ENCODE measurements at places on chromosomes 11 and 22.

DNA sequence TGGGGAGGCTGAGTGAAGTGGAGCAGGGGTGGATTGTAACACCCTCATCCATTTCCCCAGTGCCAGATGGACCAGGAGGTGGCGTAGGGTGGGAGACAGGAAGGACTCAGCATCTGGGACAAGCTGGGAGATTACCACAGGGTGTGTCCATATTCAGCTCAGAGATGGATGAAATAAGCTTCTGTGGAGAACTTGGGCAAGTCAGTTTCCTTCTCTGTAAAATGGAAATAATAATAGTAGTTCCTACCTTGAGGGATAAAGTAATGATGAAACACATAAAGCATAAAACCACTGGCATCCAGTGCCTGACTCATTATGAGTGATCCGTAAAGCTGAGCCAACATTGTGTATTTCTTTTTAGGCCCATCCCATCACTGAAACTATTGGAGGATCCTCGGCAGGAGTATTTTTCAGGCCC, 607 bp upstream of the ROBO4 start:
- no peak for DNase-seq

DNA sequence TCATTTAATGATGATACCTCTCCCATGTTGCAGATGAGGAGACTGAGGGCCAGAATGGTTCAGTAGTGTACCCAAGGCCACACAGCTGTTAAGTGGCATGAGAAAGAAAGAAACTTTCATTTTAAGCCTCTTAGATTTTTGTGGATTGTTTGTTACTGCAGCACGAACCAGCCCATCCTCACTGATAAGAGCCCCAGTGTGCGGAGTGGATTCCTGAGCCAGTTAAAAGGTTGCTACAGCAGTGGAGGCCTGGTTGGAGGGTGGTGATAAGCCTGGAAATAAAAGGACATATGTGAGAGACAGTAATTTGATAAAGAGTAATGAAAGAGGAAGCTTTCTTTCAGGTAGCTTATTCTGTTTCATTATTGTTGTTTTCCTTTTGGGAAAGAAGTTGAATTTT, 89.0 kb downstream of the ATXN10 start:
- no peak for DNase-seq

GRCh38 chr11:2194877-2195755, 23.5 kb upstream of the TH start:
- DNase-seq, result no peak

GRCh38 chr11:13449522-13449921, 13.5 kb downstream of the BTBD10 start:
- no peak for DNase-seq

DNA sequence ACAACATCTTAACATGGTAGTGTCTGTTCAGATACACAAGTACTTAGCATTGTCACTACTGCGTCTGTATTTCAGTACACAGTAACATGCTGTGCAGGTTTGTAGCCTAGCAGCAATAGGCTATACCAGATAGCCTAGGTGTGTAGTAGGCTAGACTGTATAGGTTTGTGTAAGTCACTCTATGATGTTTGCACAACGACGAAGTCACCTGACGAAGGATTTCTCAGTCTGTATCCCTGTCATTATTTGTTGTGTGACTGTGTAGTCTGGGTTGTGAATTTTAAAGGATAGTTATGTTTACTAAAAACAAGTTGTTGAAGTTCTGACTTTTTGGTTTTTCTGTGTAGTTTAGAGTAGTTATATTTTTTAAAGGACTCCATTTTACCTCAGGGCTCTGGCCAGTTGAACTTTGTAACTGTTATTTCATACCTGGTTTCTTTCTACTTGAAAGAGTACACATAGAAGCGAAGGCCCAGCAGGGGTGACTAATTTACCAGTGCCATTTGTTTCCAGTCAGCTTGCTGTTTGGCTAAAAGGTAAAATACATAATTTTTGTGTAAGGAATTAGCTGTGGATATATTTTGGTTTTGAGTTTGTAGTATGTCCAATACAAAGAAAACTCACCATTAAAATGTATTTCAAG, 72.3 kb downstream of the PPP6R3 start:
- no peak for DNase-seq

DNA sequence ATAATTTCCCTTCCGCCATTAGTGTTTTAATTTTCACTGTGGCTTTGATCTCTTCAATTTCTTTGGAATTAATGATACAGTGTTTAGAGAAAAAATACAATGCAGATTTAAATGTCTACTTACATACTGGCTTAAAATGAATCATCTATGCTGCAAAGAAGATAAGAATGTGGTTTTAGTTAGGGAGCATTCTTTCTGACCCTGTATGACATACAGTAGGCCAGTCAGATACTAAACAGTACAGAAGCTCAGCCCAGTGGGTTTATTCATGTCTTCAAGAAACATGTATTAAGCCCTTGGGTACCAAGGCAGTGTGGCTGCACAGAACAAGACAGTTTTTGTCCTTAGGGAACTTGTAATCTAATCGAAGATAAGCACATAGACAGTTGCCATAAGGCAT, 268.8 kb downstream of the DDX10 start:
- no peak for DNase-seq

DNA sequence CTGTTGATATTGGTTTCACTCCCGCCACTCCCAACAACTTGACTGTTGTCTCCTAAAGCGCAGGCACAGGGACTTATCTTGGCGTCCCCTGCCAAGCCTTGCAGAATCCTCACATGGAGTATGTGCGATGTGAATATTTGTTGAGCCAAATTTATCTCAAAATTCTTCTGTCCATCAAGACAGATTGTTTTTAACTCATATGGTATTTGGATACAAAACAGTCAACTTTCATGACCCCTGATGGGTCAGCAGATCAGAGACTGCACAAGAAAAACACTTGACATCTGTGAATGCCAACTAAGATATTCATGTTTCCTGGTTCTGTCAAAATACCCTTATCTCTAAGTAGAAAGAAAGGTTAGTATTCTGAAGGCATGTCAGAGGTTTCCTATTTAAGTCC, 221.7 kb upstream of the BLID start:
- DNase-seq, result no peak

GRCh38 chr11:110828086-110828485, 115.8 kb upstream of the ARHGAP20 start:
- DNase-seq, result no peak

DNA sequence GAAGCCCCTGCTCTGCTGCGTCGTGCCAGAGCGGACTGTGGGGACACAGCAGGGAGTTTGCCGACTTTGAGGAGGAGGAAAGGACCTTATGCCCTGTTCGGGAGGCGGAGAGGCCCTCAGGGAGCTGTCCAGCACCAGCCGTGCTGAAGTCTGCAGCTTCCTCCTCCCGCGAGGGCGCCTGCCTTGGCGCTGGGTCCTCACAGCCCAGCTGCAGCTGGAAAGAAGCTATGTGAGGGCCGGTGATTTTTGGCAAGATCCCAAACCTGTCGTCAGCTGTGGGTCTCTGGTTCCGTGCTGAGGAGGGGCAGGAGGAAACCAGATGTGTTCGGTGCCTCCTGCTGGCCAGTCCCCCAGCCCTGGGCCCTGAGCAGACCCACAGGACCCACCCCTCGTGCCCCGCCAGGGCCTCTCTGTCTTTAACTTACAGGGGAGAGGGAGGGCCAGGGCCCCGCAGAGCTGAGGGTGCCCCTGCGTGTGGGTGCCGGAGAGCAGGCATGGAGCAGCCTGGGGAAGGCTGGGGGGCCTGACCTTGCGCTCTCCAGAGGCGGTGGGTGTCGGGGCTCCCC, 12.0 kb downstream of the BRSK2 start:
- DNase-seq, result peak; percentile 1

- DNase-seq, result no peak
Measured at GRCh38 chr11:134663506-134664313, 251.7 kb upstream of the B3GAT1 start.

- DNase-seq, result no peak
Measured at GRCh38 chr11:14583252-14584034, 60.2 kb upstream of the PDE3B start.

DNA sequence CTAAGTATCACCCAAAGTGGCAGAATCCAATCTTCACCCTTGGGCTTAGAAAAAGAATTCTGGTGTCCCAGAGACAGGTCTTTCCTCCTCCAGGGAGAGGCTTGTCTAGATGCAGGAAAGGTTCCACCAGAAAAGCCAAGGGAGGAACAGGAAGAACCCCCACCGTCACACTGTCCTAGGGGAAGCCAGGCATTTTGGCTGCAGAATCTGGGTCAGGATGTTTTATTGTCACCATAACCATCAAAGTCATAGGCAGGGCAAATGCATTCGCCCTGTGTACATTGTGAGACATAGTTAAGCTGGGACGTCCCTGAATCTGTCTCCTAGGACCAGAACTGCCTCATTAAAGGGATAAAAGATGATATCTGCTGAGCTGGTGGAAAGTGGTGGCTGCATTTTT, 590.5 kb downstream of the OPCML start:
- no peak for DNase-seq

DNA sequence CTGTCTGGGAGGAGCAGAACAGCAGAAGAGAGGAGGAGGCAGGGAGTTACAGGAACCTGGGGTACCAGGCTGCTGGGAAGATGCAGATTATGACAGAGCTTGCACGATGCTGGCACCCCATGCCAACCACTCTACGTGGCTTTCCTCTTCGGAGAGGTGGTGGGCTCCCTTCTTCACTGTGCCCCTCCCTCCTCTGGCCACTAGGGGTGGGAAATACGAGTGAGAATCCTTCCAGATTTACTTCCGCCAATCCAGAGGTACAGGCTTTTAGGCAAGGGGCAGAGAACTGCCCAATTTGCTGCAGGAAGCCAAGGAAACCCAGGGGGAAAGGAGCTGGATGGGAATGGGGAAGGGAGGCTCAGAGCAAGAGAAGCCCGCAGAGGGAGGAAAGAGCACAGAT, 12.3 kb downstream of the HYOU1 start:
- DNase-seq, result no peak

DNA sequence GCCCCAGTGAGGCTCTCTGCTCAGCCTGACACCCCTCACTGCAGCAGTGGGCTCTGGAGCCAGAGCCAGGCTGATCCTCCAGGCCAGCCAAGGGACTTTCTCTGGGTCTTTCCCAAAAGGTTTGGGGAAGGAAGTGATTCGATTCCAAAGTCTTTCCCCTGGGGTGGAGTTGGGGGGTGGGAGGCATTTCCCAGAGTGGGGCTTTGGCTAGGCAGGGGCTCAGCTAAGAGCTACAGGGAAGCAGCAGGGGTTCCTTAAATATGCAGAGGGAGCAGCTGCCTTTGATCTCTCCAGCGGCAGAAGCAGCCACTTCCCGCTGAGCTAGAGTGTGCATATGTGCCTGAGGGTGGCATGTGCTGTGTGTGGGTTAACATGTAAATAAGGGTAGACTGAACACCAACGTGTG, 192.9 kb downstream of the INSC start:
- no peak for DNase-seq

- no peak for DNase-seq
Measured at GRCh38 chr11:14881576-14882193, 10.3 kb downstream of the CYP2R1 start.

DNA sequence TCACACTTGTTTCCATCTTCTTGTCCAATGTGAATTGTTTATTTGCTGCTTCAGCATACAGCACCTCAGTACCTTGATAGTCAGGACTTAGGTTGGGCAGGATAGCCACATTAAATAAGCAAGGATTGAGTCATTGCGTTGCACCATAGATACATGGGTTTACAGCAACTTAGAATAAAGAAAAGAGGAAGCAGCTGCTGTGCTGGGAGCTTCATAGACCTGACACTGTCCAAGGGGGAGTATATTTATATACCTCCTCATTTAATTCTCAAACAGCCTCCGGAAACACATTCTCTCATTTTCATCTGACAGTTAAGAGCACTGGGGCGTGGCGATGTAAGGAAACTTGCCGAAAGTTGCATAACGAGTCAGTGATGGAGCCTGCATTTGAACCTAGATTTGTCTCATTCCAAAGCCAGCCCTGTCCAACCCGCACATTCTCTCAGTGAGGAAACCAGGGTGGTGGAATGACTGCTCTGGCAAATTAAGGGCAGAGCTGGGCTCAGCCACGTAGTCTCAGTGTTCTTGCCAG, 42.2 kb downstream of the UBASH3B start:
- DNase-seq, result no peak

GRCh38 chr11:38718049-38718448, 2120.0 kb upstream of the RAG2 start:
- no peak for DNase-seq

GRCh38 chr11:75441804-75442132, 8.8 kb upstream of the KLHL35 start:
- no peak for DNase-seq

DNA sequence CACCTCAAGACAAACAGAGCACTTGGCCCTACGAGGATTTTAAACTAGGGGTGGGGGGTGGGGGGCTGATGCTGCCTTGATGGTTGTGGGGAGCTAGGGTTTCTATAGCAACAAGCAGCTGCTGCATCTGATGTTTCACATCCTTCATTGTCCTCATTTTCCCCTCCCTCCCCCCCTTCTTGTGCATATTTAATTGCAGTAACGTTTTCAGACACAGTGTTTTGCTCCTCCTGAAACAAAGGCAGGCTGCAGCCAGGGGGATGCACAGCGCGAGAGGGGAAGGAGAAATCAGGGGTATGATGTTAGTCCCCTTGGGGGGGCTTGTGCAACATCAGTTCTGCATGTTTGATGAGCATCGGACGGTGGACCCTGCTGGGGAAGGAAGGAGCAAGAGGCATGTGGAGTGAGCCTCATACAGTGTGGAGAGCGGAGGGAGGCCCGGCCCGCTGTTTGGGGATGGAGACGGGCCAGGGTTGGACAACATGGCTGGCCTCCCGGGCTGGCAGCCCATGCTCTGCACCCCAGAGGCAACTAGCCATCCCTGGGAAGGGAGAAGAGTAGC, 208.3 kb downstream of the CEP164 start:
- no peak for DNase-seq

DNA sequence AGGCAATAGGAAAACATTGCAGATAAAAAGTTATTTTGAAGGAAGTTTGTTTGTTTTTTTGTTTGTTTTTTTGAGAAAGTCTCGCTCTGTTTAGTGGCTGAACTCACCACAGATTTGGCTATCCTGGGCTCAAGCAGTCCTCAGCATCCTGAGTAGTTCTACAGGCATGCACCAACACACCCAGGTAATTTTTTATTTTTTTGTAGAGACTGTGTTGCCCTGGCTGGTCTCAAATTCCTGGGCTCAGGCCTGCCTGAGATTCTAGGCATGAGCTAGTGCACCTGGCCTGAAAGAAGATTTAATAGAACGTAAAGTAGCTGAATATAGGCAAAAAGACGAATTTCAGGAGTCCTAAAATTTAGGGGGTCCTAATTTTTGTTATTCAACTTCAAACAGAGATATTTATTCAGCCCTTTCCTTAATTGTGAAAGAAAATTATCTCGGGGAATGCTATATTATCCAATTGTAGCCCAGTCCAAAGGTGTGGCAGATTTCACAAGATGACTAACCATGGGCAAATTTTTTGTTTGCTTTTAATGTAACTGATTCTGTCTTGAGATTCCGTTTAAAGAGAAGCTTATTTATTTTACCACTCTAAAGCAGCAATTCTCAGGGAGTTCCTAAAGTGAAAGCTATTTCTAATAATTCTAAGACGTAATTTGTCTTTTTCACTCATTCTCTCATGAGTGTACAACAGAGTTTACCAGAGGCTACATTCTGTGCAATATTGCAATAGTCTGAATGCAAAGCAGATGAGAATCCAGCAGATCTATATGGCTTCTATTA, 940 bp downstream of the IL18 start:
- no peak for DNase-seq

GRCh38 chr11:76153571-76153923, 52.8 kb downstream of the WNT11 start:
- no peak for DNase-seq

Data from NCI-H2171 treated with DMSO at 0.1 percent for 48 hours (cell line).